M059J (cell line): ENCODE measurements at places on chromosomes 1 and 21. TPM values are rescaled to one million over a fixed set of nuclear protein-coding genes. Genes with fewer than 3 reads are reported as not detected.

DNA sequence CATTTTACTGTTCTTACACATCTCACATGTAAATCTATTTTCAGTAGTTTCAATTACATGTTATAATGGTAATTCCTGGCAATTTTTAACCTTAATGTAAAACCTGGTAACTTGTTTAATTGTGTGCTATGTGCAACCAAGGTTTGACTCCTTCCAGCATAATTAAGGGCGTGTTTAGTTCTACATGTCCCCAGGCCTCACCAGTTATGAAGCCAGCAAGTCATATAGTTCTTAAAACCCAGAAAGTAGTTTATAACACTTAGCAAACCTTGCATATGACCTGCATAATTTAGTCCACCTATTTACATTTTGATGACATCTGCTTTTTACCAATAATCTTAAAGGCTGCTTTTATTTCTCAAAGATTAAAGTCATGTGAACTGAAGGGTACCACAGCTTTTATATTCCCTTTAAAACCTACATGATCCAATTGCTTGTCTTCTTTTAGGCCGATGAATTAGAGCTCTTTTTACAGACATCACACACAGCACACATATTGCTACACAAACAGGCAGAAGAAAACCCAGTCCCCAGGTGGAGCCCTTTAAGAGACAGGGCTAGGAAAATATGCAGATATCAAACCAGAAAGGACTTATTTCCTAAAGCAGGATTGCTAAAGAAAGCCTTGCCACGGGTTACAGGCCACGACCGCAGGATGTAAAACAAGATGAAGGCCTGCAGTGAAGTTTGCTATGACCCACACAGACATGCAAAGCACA is 23.2 kb upstream of the SYCP1 start:
- no peak for DNase-seq

DNA sequence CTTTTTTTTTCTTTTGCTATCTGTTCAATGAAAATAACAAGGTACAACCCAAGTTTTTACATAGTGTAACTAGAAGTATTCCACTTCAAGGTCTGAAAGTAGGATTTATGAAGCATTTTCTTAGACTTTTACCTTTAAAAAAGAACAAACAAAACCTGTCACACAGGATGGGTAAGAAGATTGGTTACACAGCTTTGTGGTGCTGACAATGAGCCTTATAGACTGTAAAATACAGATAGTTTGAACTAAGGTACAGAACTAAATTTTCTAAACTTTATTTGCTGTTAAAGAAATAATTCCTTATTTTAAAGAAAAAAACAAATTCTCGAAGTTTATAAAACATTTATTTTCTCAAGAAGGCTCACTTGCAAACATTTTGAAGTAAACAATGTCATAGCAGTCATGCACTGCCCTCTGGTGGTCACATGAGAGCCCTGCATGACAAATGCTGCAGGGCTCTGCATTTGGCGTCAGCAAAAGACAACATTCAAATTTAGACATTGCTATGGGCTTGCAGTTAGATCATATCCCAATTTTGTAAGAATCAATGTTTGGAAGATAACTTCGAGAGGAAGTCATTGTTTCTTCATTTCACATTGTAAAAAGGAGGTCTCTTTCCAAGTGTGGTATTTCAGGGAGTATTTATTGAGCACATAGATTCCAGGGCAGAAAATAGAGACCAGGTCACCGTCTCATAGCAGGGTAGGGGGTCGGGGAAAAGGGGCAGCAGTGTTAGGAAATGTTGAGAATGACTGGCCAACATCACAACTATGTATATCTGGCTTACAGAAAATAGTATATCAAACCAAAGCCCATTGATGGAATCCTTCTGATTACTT is 115.3 kb upstream of the FMN2 start:
- DNase-seq = peak; percentile 50

TSACC gene
- not detected in 2 replicates for total RNA-seq

LCE2C gene
- not detected in 2 replicates for total RNA-seq

GRCh38 chr1:201454608-201455007 is 14.4 kb downstream of the PHLDA3 start:
- DNase-seq = no peak

DNA sequence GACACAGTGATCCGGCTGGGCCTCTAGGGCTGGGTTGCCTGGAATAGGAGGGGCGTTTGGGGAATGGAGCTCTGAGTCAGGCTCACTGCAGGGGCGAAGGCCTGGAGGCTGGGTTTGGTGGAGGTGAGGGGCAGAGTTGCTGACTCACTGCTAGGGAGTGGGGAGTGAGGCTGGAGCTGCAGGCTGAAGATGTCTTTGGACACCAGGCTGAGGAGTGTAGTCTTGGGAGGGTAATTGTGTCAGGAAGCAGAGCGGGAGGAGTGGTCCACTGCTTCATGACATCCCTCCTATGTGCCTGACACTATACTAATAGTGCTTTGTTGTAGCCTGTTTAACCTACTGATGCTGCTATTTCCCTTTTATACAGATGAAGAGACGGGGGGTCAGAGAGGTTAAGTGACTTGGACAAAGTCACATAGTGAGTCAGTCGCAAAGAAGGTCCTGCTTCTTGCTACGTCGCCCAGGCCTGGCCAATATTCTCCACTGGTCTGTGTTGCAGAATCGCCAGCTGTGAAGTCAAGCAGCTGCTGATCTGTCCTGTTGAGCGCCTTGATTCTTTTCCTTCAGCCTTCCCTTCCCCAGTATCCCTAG is 13.6 kb downstream of the ACTL8 start:
- DNase-seq = peak; percentile 88

IL12RB2 gene
- 0.30 and 0.62 TPM in 2 replicates for total RNA-seq

DNA sequence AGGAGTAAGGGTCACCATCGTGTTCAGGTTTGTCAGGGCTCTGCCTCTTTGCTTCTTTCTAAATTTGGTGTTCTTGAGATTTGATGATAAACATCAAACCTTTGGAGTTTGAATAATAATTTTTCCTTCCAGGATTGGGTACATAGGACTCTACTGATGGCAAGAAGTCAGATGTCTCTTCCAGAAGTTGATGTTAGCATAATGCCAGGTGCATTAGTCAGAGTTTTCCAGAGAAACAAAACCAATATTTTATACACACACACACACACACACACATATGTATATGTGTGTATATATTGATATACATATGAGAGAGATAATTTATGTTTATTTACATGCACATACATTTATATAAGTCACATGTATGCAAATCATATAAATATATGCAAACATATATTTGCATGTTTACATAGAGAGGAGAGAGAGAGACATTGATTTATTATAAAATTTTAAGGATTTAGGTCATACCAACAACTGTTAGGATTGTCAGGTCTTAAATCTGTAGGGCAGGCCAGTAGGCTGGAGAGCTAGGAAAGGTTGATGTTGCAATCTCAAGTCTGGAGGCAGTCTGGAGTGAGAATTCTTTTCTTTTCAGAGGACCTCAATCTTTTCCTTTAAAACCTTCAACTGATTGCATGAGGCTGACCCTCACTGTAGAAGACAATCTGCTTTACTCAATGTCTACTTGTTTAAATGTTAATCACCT is 199.2 kb downstream of the HLX start:
- DNase-seq = peak; percentile 56

- no peak for DNase-seq
Observed at GRCh38 chr1:33244809-33245186, 11.5 kb upstream of the ZNF362 start.

LIPI gene
- not detected in 2 replicates for total RNA-seq

DNA sequence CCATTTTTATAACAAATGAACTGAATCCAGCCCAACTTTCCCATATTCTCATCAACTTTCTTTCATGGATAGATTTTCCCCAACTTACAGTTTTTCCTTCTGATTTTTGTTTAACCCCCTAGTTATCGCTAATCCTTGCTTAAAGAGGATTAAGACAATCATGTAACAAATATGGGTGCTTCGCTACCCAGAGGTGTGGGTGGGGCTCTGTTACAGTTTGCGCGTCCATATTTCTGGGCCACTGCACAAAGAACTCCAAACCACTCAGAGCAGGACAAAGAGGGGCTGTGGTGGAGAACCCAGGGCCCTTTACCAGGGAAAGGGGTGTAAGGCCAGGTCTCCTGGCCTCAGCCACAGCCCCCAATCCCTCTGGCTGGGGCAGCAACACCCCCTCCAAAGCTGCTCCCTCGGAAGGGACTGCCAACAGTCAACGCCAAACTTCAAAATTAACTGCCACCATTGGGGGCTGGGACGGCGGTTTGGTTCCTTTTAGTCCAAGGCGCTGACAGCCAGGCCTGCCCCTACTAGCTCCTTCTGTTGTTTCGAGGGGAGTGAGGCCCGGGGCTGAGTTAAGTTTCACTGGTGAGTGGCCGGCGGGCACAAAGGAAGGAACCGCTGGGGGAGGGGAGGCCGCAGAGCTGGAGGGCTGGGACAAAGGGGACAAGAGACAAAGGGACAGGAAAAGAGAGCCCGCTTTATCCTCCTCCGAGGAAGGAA is 27.9 kb downstream of the SSBP3 start:
- DNase-seq = no peak

DNA sequence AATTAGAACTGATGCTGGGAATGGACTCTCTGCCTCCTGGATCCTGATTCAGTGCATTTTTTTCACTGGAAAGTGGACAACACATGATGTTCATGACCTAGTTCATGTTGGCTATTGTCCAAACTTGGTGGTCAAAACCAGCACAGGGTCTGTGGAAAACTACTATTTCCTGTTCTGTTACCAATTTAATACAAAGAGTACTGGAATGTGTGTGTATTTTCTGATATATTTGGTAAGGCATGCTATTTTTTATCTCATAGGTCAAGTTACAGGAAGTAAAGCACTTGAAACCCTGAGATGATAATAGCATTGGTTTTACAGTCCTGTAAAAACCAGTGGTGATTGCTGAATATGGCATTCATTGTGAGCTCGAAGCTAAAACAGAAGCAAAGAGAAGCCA is 89.9 kb downstream of the SGIP1 start:
- peak; percentile 87 for DNase-seq

DNA sequence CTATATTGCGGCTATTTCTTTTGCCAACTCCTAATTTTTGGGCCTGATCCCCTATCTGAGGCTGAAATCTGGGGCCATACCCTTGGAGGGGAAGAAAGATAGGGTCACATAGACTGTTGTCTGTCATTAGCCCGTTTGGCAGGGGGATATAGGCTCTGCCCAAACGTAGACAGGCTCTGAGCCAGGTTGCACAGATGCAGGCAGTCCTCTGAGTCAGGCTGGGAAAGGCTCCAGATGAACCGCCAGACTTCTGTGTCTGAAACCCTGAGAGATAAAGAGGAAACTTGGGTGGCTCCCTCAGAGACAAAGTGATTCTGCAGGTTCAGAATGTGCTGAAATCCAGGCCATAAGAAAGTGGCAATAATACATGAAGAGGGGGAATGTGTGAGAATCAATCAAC is 4.0 kb upstream of the CAP1 start:
- peak; percentile 81 for DNase-seq

GRCh38 chr1:31503570-31503969 is 72.7 kb upstream of the TINAGL1 start:
- DNase-seq = no peak

DNA sequence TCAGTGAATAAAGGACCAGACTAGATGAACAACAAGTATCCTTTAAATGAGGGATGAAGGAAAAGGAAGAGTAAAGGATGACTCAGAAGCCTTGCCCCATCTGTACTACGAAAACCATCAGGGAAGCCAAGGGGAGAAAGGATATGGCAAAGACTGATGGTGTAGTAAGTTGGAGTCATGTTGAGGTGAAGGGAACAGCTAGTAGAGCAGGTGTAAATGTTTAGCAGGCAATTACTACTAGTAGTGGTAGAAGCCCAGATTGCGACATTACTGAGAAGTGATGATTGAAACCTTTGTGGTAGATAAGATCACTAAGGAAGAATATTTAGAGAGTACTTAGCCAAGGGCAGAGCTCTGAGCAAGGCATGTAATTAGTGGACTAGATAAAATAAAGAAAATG is 84.0 kb downstream of the PHTF1 start:
- peak; percentile 13 for DNase-seq

GRCh38 chr1:90964444-90965035 is 57.3 kb downstream of the ZNF644 start:
- peak; percentile 36 for DNase-seq

LCE2B gene
- not detected in 2 replicates for total RNA-seq

SLC22A15 gene
- total RNA-seq = 0.05 and 0.62 TPM in 2 replicates

DNA sequence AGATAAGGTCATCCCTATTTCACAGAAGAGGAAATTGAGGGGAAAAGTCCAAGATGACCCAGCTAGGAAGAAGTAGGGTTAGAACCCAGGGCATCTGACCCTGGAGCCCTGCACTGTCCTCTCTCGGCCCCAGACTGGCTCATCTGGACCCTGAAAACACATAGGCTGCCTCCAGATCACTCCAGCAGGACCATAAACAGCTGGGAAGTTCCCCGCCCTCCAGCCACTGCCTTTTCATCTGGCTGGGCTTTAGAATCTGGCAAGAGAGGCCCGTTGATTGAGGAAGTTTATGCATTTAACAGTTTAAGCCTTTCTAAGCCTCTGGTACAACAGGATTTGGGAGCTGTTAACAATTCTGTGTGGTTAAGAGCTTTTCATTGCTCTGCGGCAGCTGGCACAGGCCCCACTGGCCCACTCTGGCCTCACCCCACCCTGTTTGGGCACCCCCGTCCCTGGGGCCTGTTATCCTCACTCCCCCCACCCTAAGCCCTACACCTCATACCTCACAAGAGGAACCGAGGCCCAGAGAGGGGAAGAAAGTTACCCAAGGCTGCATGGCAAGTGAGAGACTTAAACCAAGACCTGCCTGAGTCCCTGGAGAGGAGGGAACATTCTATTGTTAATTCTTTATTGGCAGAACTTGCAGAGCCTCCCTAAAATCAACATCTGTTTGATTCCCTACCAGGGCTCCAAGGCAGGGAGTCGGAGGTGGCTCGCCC is 84.2 kb downstream of the EPHB2 start:
- no peak for DNase-seq

DNA sequence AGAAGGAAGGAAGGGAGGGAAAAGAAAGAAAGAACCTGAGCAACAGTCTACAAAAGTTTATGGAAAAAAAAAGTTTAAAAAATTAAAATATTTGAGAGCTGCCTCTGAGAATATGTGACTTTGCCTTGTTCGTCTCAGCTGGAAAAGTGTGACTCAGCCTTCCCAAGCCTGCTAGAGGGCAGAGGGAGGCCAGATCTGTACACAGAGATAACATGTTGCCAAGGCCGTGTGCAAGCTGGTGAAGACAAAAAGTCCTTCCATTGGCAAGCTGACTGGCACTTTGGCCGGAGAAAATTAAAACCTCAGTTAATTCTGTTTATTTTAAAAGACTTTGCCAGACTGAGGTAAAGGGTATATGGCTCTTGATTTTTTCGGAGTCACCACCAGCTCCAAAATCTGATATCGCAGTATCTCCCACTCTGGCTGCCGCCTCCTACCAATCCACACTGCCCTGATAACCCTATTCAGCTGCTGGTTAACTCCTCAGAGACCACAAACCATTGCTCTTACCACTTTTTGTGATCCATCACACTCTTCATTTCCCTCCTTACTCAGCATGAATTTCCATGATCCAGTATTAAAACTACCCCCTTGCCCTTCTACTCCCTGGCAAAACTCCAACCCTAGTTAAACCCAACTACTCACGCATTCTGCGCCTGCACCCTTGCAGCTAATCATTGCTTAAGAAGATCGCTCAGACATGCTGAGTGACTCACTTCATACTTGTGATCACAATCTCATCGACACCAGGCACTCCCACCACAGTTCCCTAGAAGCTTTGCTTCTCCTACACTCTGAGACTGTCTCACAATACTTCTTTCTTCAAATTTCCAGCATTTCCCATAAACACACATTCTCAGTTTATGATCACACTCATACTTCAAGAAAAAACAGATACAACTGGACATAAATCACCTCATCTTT is 5.7 kb upstream of the PPP1R15B start:
- DNase-seq = peak; percentile 99
